ENCODE measurements at places on chromosomes 1 and 21.
A peak's percentile ranks its signal among the peaks of the same experiment; 100 is the strongest.

- DNase-seq: no peak
Measured at GRCh38 chr1:59672851-59673572, 141.7 kb upstream of the HOOK1 start.

GRCh38 chr1:188432427-188432826 lies 1603.7 kb downstream of the PLA2G4A start:
- DNase-seq: no peak

DNA sequence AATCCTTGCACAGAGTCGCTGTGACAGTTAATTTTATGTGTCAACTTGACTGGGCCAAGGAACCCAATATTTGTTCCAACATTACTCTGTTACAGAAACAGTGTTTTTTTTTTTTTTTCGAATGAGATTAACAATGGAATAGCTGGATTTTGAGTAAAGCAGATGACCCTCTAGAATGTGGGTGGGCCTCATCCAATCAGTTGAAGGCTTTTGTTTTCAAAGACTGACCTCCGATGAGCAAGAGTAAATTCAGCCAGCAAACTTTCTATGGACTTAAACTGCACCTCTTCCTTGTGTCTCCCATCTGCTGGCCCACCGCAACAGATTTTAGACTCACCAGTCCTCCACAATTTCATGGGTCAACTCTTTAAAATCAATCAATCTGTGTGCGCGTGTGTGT lies 17.0 kb downstream of the CRYZ start:
- no peak for DNase-seq

- no peak for DNase-seq
Measured at GRCh38 chr1:226655251-226656163, 83.6 kb downstream of the ITPKB start.

DNA sequence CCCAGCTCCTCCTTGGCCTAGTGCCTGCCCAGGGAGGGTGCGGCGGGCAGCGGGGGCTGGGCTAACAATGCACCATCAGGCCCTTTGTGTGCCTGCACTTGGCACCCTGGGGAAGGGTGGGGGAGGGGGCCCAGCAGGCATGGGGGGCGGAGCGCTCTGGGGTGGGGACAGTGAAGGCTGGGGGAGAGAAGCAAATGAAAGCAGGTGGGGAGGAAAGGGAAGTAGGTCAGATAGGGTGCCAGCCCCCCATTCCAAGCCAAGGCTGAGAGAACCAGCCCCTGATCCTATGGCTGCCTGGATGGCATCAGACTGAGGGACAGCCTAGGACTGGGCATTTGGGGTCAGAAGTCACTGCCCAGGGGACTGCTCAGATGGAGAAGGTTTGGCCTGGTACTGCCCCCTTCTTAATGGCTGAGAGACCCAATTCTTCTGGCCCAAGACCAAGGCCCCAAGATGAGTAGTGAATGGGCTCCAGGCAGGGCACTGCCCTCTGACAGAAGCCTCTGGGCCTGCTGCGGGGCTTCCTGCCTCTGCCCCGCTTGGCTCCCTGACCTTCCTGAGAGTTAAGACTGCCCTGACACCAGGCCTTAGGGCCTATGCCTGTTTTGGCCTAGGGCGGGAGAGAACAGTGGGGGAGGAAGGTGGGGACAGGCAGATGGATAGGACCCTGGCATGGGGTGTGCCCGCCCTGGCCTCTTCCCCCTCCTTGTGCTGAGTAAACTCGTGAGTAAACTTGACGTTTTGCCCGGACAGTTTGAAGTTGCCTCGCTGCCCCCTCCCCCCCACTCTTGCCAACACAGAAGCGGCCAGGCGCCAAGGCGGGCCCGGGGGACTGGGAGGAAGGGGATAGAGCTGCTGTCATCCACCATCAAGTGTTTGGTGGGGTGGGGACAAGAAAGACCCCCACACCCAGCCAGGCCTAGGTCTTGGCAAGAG lies 2.7 kb downstream of the ZBTB7B start:
- DNase-seq: no peak

DNA sequence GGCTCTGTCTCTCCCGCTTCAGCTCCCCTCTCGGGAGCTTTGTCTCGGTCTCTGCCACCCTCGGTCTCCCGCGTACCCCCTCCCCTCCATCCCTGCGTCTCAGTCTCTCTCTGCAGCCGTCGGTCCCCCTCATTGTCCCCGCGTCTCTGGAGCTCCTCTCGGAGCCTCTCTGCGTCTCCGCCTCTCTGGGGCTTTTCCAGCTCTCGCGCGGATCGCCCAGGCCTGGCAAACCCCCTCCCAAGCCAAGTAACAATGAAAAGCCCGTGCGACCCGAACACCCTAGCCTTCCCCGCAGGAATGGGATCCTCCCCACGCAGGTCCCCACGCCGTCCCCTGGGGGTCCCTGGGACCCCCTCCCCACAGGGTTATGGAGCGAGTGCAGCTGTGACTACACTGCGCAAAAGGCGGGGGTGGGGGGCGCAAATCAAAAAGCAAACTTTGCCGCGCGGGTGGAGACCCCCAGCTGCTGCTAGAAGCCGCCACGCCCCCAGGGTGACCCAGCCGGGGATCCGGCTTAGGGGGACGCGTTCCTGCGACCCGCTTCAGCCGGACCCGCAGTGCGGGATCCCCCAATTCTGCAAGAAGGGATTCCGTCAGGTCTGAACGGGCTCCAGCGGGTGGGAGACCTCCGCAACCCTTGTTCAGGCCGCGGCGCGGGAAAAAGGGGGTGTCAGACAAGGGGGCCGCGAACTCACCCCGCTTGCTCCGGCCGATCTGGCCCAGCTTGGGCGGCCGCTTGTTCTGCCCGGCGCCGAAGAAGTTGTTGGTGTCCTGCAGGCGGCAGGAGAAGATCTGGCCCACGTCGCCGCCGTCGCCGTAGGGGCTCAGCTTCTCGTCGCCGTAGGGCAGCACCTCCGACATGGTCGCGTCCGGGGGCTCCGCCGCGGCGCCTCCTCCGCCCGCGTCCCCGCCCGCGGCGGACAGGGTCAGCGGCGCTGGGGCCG lies 1.2 kb downstream of the CAMK2N1 start:
- DNase-seq: no peak

GRCh38 chr1:155063550-155064110 lies at the start of gene EFNA4:
TSS of gene EFNA4 (plus strand) at chr1:155063740. CDS start at chr1:155063824, 84 bp downstream.
- peak; percentile 85 for DNase-seq

- DNase-seq: peak; percentile 46
Measured at GRCh38 chr1:41683681-41684500, 199.4 kb upstream of the EDN2 start.

GRCh38 chr1:84257617-84258016 lies 43.9 kb upstream of the SAMD13 start:
- DNase-seq: no peak

GRCh38 chr1:197150336-197151005 lies 4.0 kb upstream of the ASPM start:
- DNase-seq: no peak

DNA sequence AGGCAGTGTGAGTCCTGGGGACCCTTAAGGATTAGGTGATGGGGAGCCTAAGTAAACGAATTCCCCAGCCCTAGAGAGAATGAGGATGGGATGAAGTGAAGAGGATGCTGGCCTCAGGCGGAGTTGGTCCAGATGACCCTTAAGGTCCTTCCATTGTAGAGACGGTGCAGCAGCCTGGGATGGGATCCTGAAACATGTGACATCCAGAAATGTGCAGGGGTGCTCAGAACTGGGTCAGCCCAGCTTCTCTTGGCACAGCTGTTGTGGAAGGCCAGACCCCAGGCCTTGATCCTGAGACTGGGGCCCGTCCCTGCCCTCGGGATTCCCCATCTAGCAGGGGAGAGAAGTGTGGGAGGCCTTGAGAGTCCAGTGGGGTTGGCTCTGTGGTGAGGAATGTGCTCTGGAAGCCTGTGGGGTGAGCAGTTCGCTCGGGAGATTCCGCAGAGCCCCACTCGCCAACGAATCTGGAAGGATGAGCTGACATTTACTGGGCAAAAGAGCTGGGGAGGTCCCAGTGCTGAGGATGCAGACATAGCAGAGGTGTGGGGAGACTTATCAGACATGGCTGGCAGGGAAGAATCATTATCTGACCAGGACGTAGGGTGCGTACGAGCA lies 28.1 kb downstream of the A3GALT2 start:
- DNase-seq: no peak

- DNase-seq: no peak
Measured at GRCh38 chr1:212212906-212213305, 72.3 kb upstream of the PPP2R5A start.

DNA sequence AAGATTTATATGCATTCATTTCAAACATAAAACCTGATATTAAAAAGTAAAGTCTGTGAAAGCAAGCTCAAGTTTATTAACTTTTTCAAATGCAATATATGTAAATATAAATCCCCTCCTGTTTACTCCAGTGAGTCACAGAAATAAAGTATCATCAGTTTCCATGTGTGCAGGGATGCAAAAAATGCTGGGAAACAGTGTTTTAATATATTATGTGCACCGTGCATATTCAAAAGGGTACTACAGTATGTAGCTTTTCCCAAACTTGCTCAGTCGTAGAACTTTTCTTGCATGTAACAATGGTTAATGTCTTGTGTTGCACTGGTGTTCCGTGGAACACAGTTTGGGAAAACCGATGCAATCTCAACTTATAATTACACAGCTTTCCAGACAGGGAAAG lies 60.7 kb downstream of the CCDC185 start:
- no peak for DNase-seq

GRCh38 chr1:61518670-61519400 lies 206.1 kb downstream of the TM2D1 start:
- DNase-seq: no peak

GRCh38 chr1:26155370-26156284 lies 3.3 kb upstream of the FAM110D start:
- no peak for DNase-seq

GRCh38 chr1:79369091-79369490 lies 362.6 kb upstream of the ADGRL4 start:
- DNase-seq: no peak

GRCh38 chr1:153677718-153678518 lies 570 bp upstream of the NPR1 start:
- peak; percentile 51 for DNase-seq

GRCh38 chr1:214636436-214636835 lies 33.4 kb downstream of the CENPF start:
- no peak for DNase-seq

DNA sequence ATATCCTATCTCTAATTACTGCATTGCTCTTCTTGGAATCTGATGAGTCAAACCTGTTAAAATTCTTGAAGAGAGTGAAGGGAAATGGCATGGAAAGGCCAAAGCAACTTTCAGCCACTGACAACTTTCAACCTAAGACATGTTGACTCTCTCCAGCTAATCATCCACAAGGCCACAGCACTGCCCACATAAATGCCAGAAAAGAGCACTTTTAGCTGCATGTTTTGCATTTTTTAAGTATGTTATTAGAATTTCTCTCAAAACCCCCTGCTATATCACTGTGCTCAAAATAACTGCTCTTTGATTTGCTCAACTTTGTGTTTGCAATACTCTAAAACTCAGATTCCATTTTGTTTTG lies 352.5 kb downstream of the ADGRL2 start:
- no peak for DNase-seq

DNA sequence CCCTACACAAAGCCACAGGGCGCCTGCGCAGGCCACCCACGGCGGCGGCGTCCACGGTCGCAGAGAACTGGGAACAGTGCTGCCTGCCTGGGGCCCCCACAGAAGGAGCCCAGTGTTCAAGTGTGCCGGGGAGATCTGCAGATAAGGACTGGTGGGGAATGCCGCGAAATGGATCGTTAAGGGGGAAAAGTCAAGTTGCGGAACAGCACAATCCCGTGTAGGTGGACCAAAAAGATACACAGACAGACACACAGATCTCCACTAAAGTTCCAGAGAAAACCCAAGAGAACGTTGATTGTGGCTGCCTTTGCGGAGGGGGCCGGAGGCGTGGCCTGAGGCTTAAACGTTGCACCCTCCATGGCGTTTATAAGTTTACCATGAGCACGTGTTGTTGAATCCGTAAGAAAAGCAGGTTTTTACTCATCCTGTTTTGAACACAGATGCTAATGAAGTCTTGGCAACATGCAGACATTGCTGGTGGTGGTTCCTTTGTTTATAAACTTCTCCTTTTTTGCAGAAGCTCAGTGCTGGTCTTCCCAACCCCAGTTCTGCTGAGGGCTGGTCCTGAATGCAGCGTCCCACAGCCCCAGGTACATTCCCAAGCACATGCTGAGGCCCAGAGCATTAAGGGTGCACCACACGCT lies 4.1 kb downstream of the SPATC1L start:
- no peak for DNase-seq

DNA sequence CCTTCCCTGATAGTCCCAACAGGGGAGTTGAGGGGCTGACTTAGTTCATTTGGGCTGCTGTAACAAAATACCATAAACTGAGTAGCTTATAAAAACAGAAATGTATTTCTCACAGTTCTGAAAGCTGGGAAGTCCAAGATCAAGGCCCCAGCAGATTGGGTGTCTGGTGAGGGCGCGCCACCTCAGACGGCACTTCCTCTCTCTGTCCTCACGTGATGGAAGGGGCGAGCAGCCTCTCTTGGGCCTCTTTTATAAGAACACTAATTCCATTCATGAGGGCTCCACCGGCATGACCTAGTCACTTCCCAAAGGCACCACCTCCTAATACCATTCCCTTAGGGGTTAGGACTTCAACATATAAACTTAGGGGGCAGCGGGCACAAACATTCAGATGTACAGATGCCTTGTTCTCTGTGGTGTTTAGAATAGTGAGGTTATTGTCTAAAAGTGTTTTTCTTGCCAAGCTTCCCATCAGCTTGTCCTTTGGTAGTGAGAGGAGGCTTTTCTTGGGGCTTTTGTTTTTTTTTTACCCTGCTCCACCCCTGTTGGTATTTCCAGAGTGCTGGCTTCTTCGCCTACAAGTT lies 20.3 kb downstream of the NIPAL3 start:
- no peak for DNase-seq

DNA sequence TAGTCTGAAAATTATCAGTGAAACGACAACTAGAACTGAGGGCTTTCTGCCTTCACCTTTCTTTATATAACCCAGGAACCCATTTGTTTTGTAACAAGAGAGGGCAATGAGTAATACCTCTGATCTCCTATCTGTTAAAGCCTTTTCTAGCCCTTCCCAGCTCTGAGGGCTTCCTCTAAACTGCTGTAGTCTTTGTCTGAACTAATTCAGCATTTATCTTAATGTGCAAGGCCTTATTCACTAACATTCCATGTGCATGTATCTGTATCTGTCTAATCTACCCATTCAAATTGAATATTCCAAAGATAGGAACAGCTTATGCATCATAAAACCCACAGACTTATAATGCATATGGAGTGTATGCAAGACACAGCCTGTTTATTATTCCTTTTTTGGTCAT lies 167.1 kb downstream of the LYPLAL1 start:
- no peak for DNase-seq

DNA sequence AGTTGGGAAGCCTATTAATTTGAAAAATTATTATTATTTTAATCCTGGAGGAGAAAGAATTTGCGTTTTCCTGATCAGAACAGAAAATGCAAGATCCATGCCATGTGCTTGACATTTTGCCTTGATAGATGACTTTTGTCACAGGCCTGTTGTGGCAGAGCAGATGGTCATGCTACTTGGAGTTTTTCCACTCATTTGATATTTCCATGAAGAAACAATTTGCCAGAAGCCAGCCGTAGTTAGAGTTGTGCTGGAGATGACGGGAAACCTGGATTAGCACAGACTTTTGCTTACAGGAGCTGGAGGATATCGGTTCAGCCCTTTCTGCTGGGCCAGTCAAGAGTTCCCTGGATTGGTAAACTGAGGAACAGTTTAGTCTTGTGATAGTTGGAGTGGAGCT lies 3.2 kb downstream of the RCAN3 start:
- DNase-seq: no peak

- no peak for DNase-seq
Measured at GRCh38 chr1:197424380-197424779, 156.3 kb downstream of the CRB1 start.

GRCh38 chr1:19815801-19816736 lies 986 bp upstream of the RNF186 start:
- DNase-seq: no peak
